ENCODE measurements at places on chromosomes 12 and 14.

DNA sequence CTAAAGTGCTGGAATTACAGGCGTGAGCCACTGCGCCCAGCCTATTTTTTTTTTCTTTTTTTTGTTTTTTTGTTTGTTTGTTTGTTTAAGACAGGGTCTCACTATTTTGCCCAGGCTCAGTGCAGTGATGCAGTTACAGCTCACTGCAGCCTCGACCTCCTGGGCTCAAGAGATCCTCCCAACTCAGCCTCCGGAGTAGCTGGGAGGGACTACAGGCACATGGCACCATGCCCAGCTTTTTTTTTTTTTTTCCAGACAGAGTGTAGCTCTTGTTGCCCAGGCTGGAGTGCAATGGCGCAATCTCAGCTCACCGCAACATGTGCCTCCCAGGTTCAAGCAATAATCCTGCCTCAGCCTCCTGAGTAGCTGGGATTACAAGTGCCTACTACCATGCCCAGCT is 5.8 kb upstream of the ITFG2 start:
- no peak for DNase-seq

- no peak for DNase-seq
Measured at GRCh38 chr12:124481257-124481750, 86.1 kb downstream of the NCOR2 start.

DNA sequence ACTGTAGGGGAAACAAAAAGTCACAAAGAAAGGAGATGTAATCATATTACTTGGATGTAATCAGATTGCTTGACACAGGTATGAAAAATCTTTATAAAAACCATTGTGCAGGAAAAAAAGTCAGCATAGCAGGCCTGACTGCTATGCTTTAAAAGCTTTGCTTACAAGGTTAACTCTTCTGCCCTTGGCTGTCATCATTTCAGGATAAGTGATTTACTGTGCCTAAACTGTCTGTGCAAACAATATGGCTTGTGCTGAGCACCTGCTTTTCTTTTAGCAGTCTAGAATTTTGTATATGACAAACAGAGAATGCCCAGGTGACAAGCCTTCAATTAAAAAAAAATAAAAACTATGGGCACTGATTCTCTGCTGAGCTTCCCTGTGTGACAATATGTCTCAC is 63.8 kb upstream of the PLEKHG7 start:
- no peak for DNase-seq

DNA sequence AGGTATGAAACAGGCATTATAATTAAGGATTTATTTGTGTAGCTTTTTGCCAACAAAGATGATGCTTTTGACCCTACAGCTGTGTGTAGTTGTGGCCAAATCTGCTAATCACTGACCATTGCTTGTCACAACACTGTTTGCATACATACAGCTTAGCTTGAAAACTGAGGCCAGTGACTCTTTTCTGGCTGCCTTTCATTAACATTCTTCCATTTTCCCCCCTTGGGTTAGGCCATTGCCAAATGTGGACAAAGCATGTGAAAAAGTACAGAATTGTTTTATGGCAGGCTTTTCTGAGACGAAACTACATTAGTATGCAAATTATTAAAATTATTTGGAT is 263.3 kb downstream of the SLC16A7 start:
- DNase-seq = no peak

- DNase-seq = no peak
Measured at GRCh38 chr14:34097644-34098043, 146.8 kb upstream of the EGLN3 start.

- DNase-seq = no peak
Measured at GRCh38 chr14:105601360-105602242, 75.2 kb downstream of the TMEM121 start.

GRCh38 chr14:20606190-20606901 is 15.2 kb upstream of the RNASE12 start:
- no peak for DNase-seq

DNA sequence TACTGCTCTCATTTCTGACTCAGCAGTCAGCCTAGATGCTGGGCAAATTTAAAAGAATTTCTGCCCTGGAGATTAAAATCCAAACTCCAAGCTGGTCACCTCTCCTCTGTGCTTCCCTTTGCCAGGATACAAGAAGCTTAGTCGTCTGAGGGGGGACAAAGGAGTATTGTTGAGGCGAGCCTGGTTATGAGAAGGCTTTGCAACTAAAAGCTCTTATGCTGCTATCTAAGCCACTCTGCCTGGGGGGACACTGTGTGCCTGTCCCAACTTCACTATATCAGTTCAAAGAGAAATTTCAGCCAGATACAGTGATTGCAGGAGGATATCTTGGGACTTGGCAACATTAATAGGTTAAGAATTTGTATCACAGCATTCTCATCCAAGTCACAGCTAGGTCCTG is 10.8 kb upstream of the PLEKHH1 start:
- peak; percentile 77 for DNase-seq

All from foreskin melanocyte (primary cell).